ENCODE measurements at places on chromosomes 12 and 14. TPM values are rescaled to one million over a fixed set of nuclear protein-coding genes. Genes with fewer than 3 reads are reported as not detected.

The ATXN3 gene
- total RNA-seq: 67.0 TPM

The GMPR2 gene
- 80.6 TPM for total RNA-seq

The GSC gene
- total RNA-seq: not detected

The FICD gene
- total RNA-seq: 15.5 TPM
